ENCODE measurements at places on chromosomes 11 and 22.

GRCh38 chr22:36465232-36466021 is 16.0 kb downstream of the TXN2 start:
- peak; percentile 82 for ATAC-seq

GRCh38 chr22:37165066-37165465 is 15.3 kb upstream of the IL2RB start:
- ATAC-seq, result no peak

- no peak for ATAC-seq
Observed at GRCh38 chr22:34851918-34852662, 213.9 kb upstream of the ISX start.

- ATAC-seq, result no peak
Observed at GRCh38 chr11:88333862-88334261, 3.7 kb downstream of the CTSC start.

GRCh38 chr11:78588517-78588916 is 13.9 kb upstream of the NARS2 start:
- no peak for ATAC-seq

DNA sequence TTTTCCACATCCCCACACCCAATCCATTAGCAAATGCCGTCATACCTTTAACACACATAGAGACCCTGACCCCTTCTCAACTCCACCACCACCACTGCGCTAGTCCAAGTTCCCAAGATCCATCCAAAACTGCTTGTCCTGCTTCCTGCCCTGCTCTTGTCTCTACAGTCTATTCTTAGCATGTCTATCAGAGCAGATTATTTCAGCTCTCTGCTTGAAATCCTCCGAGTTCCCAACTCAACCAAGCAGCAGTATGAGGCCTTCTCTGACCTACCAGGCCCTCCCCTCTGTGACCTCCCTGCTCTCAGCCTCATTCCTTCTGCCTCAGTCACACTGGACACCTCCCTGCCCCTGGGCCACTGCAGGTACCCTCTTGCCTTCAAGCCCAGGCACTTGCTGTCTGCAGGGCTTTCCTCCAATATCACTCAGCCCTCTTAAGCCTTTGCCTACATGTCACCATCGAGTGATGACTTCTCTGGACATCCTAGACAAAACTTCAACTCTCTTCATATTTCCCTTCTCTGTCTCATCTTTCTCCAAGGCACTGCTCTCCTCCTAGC is 134.6 kb downstream of the SPATA19 start:
- ATAC-seq, result no peak

DNA sequence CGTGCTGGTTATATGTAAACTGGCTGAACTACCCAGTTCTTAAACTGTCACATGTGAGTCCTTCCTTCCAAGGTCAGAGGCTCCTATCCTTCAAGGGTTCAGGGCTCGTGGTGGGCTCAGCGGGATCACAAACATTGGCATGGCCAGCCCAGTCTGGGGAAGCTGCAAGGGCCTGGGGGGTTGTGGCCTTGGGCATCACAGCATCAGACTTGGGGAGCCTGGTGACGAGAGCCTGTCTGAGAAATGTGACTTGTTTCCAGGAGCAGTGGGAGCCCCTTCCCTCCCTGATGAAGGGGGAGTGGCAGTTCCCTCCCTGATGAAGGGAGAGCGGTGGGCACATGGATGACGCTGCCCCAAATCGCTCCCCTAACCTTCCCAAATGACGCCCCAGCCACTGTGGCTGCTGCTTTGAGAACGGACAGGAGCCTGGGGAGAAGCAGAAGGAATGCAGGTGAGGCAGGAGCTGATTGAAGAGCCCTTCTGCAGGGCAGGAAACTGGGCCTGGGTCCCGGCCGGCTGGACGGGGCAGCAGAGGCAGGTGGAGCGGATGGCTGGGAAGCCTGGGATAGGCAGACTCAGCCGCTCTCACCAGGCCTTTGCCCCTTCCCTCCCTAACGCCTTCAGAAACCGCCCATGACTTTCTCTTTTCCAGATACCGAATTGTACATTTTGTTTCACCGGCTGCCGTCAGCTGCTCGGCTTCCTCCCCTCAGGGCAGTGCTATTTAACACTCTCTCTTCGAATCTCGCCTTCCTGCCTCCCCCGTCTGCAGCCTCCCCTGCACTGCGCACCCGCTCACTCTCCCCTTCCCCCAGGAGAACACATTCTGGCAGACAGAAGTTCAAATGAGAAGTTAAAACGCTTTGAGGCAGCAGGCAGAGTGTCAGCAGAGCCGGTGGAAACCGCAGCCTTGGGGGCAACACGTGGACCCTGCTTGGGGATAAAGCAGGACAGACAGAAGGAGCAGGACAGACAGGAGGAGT is 1486.7 kb downstream of the BRD1 start:
- ATAC-seq, result no peak

- ATAC-seq, result peak; percentile 43
Observed at GRCh38 chr11:120304526-120304925, 20.6 kb upstream of the TLCD5 start.

GRCh38 chr11:42657169-42657568 is 654.6 kb upstream of the API5 start:
- ATAC-seq, result no peak

DNA sequence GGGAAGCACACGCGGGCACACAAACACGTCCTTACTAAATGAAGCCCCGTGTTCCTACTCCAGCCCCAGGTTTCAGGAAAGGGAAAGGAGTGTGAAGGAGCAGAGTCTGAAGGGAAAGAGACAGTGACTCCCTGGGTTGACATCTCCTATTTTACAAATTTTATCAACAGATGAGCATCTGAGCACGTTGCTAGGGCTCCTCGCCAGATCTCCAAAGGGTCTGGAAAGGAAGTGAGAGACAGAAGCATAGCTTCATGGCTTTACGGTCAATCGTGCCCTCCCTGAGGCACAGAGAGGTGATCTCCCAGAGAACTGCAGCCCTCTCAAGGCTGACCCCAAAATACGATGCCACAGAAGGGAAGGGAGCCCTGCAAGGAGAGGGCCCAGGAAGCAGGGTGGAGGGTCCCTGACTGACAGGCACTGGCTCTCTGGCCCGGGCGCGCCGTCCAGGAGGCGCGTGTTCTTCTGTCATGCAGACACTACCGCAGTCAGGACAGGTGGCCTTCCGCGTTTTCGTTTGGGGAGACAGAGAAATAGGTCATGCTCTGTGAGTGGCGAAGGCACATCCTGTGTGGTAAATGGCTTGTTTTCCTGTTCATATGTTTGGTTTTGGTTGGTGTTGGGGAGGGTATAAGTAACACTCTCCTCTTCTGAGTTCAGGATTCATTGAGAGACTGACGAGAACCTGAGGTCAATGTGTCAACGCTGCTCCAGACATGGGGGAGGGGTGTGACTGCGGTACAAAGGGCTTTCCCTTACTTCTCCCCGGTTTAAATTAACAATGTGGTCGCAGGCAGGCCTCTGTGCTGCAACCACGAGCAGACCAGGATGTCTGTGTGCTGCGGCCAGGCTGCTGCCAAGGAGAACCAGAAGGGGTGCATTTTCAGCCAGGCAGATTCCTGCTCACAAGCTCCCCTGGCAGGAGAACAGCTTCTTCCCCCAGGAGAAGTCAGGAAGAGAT is 813.3 kb downstream of the OPCML start:
- ATAC-seq, result no peak

GRCh38 chr11:65169164-65169641 is 830 bp upstream of the SPDYC start:
- ATAC-seq, result no peak

GRCh38 chr22:50115693-50116092 is 25.9 kb downstream of the MOV10L1 start:
- ATAC-seq, result peak; percentile 28

DNA sequence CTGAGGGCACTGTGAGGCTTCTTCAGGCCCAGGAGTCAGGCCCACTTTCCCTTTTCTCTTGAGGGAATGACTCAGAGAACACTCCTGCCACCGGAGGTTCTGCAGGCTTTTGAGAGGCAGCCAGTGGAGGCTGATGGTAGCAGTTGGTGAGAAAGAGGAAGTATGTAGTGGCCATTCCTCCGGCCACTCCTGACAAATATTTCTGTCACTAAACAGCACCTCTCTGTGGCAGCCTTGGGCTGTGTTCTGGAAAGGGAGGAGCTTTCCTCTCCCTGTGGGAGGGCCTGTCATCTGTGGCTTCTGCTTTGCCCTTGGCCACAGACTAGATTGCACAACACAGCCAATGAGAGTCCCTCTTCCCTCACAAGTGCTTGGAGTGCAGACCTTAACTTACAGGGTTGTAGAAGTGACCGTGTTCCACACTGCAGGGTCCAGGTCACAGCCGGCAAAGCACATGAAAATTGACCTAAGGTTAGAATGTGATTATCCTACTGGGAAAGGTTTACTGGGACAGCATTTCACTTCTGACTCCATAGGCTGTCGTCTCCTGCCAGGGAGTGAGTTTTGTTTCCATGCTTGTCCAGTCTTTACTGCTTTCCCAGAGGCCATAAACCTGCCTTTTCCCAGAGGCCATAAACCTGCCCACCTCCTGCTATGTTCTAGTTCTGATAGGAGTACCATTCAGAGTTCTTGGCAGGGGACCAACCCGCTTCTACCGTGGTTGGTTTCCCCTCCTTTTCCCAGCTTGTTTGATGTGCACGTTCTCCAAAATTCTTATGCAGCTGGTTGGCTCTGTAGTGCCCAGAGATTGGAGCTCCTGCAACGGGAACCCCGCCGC is 33.3 kb downstream of the MARK2 start:
- peak; percentile 88 for ATAC-seq

DNA sequence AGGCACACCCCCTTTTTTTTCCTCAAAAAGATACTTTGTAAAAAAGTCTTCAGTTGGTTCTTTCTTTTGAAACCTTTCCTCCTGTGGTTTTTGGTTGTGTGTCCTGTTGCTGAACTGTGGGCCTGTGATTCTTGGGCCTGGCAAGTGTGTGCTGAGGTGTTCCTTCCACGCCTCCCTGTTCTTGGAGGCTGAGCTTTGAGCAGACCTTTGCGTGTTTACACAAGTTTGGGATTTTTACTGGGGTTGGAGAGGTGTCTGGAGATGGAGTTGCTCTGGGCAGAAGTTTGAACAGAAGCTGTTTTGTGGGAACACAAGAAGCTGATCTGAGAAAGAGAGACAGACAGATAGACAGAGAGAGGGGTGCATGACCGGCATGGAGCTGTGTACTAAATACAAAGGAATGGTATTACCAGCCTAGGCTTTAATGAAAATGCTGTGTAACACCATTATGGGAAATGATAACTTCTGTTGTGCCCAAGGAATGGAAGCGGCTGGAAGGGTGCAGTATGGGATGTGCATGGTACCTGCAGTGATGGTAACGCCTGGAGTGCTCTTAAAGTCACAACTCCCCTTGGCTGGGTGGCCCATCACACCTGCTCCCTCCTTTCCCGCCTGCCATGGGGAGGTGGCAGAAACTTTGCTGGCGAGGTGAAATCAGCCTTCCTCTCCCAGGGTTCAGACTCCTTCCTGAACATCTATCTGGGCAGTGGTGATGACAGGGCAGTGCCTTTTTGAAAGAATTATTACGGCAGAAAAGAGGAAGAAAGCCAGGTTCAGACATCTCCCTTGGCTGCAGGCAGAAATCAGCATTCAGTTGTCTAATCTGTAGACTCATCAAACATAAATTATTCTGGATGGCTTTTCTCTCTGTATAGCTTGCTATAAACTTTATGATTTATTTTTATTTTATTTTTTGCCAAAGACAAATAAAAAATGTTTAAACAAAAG is 70.4 kb downstream of the LDLRAD3 start:
- ATAC-seq, result peak; percentile 70

DNA sequence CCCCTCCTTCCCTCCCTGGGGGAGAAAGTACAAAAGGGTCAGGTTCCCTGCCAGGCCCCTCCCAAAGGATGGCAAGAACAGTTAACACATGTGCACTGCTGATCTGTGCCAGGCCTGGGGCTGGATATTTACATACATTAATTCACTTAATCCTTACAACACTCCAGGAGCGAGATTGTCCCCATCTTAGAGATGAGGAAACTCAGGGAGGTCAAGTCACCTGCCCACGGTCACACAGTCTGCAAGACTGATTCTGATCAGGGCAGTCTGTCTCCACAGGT is 36.5 kb downstream of the NECTIN1 start:
- ATAC-seq, result peak; percentile 40

- ATAC-seq, result peak; percentile 35
Observed at GRCh38 chr11:130915603-130916237, 559 bp downstream of the SNX19 start.

DNA sequence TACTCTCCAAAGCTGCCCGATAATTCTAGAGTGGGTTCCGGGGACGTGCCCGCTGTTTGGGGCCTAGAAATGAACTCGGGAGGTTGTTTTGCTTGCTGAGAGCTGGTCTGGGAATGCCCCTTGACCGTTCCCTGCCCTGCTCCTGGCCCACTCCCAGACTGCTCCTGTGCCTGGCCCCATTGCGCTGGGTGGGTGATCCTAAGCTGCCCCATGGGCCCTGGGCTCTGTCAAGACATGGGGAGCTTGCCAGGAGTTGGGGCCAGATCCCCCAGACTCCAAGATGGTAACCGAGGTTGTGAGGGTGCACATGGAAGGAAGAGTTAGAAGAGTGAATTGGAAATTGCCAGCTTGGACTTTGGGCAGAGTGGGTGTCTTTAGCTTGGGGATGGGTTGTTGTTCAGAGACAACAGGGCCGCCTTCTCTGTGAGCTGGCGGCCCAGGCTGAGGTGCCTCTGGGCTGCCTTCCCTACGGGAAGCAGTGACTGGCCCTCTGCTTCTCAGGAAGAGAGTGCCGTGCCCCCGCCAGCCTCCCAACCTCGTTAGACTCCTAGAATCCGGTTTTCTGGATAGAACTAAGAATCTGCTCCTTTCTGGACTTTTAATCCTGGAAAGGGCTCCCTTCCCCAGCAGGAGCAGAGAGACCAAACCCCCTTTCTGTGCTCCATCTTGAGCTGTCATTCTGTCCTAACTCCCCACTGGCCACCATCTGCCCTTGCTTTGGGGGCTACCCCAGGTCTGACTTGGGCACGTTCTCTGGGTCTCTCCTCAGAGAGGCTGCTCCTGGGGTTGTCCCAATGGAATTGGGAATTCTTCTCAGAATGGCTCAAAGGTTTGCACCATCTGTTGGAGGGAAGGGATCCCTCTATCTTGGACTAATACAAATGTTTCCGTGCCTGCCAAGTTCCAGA is 1.8 kb downstream of the ST3GAL4 start:
- ATAC-seq, result no peak

GRCh38 chr11:18075444-18075843 is 29.4 kb upstream of the TPH1 start:
- ATAC-seq, result no peak

DNA sequence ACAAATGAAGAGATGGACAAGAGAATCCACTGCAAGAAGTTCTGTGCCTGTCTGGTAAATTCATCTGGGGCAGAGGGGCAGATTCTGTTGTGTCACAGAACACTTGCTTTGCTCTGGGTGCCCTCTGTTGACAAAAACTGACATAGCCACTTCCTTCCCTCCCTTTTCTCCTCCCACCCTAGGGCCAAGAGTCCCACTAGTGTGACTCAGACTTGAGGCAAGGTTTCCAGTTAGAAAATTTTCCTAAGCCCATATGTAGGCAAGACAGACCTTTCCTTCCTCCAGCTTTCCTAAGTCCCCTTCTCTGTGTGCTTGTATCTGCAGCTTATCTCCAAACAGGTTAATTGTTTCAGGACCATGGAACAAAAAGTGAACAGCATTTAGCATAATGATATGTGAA is 106.8 kb downstream of the RBFOX2 start:
- ATAC-seq, result peak; percentile 75

DNA sequence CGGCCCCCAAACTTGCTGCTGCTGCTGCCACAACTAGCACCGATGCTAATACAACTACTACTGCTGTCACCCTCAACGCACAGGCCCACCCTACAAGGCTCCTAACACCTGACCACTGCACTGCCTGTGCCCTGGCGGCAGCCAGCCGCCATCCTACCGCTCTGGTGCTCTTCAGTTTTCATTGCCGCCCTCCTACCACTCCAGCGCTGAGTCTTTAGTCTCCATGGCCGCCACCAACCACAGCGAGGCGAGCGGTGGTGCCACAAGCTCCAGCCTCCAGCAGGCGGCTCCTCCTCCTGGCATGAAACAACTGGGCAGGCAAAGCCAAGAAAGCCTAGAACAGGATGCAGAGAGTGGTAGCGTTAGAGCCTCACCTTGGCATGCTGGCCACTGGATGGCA is 5.0 kb upstream of the RFPL3 start:
- ATAC-seq, result no peak
